ENCODE measurements at places on chromosomes 13 and 19.

DNA sequence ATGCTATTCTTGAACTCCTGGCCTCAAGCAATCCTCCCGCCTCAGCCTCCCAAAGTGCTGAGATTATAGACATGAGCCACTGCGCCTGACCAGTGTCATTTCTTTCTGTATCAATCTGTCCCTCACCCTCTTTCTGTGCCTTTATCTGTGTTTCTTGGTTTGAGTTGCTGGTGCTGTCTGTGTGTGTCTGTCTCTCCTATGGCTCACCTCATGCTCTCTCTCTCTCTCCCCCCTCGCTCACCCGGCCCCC, 9.9 kb downstream of the IRF2BP1 start:
- no peak for DNase-seq

- no peak for DNase-seq
Measured at GRCh38 chr19:17677002-17677401, 11.2 kb downstream of the UNC13A start.

GRCh38 chr19:48319647-48320541, 5.5 kb upstream of the EMP3 start:
- peak; percentile 82 for DNase-seq

DNA sequence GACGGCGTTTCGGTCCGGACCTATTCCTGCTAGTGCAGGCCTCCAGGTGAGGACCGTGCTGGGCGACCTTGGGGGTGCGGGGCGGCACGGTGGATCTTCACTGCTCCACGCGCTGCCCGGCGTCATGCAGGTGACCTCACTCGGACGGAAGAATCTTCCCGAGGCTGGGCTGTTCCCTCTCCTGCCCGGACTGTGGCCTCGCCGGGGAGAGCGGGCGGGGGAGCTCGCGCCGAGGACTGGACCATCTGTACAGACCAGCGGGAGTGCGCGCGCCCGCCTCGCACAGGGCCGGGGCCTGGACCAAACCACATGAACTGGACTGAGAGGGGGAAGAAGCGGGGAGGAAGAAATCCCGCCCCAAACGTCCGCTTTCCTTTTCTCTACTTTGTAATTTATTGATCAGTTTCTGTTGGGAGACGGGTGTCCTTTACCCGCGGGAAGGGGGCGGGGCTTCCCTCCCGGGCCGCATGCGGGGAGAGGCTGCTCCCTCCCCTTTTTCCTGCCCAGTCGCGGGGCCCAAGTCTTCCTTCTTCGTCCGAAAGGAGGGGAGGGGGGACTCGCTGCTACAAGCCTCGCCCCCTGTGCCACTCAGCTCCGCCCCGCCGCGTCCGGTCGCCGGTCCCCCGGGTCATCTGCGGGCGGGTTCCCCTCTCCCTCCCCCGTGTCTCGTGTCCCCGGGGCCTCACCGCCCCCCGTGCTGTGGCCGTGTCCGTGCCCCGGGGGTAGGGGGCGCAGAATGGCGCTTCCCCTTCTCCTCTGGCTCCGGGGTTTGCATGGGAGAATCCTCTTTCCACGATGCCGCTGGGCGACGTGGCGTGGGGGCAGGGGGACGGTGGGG, 4.9 kb downstream of the HRC start:
- DNase-seq: peak; percentile 85

GRCh38 chr19:47362321-47362720, 13.2 kb downstream of the DHX34 start:
- DNase-seq: no peak

GRCh38 chr19:2547033-2547680, 71.2 kb downstream of the GADD45B start:
- DNase-seq: peak; percentile 16

- no peak for DNase-seq
Measured at GRCh38 chr19:17183271-17183761, 31.8 kb upstream of the USE1 start.

DNA sequence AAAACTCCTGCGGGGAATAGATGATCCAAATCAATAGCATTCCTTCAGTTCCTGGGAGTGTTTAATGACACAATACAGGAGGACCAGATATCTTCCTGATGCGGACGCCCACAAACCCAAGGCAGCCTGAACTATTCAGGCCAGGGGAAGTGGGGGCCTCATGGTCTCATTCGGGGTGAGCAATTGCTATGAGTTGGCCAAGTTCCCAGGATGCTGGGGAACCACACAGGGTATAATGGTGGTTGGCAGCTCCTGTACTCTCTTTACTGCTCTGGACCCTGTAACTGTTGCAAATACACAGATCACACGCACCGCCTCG, 401.2 kb downstream of the IRS2 start:
- DNase-seq: no peak

DNA sequence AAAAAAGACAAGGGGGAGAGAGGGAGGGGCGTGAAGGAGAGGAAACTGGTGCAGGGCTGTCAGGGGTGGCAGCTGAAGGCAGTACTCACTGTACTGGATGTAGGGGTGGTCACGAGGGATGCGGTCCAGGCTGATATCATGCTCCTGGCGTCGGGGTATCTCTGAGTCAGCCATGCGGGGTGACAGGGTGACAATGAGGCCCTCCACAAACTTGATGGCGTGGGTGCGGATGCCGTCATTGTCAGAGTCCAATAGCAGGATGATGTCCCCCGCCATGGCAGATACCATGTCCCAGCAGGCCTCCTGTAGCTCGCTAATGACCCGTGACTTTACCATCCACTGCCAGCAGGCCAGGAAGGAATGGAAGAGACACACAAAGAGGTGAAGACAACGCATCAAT, 15.3 kb downstream of the SYMPK start:
- no peak for DNase-seq

- DNase-seq: no peak
Measured at GRCh38 chr19:5994405-5995165, 16.6 kb upstream of the RANBP3 start.

- DNase-seq: no peak
Measured at GRCh38 chr19:41303954-41304353, 6.0 kb upstream of the CCDC97 start.

DNA sequence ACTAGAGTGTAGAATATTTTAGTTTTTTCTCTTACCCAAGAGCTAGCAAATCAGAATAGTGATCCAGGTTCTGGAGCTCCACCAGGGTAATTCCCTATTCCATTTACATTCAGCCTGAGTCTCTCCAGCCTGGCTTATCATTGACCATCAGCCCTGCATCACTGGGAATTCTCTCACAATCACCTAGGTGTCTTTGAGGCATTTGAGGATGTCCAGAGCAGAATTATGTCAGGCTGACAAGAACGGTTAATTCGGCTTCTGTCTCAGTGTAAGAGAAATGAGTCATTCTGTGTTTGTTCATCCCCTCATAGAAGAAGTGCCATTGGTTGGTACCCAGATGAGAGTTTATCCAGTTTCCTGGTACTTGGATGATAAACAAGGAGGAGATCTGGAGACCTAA, 180.5 kb downstream of the ZNF737 start:
- no peak for DNase-seq

DNA sequence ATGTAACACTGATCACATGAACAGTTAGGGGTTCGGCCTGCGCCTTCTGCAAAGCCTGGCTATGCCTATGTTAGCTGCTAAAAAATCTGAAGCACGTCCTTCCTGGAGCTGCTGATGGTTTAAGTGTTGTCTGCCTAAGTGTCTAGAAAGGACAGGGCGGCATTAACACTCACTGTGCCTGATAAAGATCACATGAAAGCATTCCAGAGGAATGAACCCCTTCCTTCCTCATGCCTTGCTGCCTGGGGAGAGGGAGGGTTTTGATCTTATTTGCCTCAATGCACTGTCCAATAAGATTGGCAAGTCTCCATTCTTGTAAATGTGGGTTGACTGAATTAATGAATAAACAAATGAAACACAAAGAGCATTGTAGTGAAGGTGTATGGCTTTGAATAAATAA, 5.2 kb downstream of the DOCK9 start:
- DNase-seq: no peak

- no peak for DNase-seq
Measured at GRCh38 chr19:10661946-10662345, 7.8 kb downstream of the ILF3 start.

All from left ventricle myocardium inferior (tissue), 1 donor.